ENCODE measurements at places on chromosomes 3 and 15.

DNA sequence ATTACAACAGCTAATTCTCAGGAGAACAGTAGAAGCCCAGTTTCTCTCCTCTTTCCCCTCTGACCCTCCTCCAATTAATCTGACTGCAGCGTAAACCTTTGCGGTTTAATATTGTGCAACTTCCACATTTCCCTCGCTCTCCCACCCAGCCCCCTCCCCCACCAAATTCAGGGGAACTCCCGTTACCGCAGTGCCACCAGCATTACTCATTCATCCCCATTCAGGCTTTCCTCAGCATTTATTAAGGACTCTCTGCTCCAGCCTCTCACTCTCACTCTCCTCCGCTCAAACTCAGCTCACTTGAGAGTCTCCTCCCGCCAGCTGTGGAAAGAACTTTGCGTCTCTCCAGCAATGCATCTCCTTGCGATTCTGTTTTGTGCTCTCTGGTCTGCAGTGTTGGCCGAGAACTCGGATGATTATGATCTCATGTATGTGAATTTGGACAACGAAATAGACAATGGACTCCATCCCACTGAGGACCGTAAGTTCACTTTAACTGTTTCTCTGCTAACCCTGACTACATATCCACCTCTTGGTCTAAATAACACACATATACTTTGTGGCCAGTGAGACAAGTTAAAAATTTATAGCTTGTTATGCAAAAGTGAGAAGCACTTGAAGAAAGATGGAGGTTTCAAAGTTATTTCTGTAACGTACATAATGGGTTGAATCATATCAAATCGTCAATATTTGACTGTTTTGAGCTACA is at the start of gene PTX3:
TSS of gene PTX3 (plus strand) at position 268 of the 709 bp plus-strand sequence. CDS start at position 352, 84 bp downstream.
- peak; percentile 11 for DNase-seq

DNA sequence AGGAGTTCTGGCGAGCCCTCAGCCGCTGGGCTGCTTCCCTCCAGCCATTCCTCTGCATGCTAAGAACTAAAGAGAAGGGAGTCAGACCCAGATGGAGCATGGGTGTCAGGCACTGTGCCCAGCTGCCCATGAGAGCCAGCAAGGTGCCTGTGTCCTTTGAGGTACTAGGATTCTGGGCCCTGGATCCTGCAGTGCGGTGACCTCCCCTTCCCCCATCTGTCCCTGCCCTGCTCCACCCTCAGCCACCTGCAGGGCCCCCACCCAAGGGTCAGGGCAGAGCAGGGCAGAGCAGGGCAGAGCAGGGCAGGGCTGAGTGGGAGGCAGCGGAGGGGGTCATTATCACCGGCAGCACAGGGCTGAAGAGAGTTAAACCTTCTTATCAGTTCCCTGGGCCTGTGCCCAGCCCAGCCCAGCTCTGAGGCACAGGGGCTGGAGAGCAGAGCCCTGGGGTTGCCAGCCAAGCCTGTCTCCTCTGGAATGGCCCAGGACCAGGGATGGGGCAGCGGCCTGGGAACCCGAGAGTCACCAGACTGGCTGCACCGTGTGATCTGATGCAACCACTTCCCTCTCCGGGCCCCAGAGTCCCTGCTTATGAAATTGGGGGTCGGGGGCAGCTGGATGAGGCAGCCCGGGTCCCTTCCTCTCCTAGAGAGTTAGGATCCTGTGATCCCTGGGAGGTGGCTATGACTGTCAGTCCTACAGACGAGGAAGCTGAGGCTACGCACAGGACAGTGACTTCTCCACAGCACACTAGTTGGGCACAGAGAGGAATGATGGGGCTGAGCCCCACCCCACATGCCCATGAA is 17.3 kb downstream of the ZDHHC19 start:
- peak; percentile 57 for DNase-seq

DNA sequence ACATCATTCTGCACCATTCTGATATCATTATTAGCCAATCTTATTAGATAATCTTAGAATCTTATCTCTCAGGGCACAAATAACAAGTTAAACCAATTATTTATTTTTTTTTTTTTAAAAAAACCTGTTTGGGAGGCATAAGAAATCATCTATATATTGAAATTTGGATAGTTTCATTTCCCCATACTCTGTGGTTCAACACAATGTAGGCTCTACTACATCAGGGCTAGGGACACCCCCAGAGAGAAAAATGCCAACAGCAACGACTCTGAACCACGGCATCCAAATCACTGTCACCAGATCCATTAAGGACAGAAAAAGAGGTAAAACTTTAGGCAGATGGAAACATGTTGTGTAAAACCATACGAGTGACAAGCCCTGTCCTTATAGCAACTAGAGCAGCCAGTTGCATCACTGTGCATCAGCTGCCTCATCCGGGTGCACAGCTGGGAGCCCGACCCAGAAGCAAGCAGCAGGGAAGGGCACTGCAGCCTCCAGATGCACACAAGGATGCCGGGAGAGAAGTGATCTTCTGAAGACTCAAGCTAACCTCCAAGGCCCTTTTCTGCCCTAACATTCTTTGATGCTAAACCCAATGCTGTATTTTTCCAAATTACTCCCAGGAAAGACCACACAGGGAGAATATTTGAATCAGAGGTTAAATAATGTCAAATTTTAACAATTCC is 381.1 kb downstream of the CTNNB1 start:
- DNase-seq = no peak

DNA sequence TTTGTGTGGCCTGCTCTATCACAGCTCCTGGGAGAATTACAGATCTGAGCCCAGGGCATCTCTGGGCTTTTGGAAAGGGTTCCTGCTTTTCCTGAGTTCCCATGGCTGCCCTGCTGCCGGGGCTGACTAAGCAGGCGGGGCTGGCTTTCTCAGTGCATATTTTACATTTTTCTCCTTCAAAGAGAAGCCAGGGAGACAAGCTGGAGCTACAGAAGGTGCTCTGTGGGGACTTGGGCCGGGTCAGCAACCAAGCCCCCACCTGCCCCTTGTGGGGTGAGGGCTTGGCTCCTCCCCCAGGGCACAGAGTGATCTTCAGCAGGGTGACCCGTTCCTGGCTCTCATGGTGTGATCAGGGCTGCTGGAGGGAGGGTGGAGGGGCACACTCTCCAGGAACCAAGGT is 17.4 kb downstream of the ABTB1 start:
- no peak for DNase-seq

DNA sequence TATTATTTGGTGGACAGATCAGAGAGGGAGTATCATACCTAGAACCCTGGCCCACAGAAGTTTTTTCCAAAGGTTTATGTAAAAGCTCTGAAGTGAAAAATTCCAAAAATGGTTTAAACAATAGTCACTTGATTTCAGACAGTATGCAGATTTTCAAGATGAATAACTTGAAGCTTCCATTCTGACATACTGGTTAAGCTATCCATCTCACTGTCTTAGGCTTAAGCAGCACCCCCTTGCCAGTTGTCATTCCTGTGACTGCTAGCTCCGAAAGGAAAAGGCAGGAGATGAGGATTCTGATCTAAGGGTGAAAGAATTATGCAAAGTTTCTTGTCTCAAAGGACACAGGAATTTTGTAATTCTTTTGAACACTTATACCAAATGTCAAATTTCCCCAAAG is 337.5 kb upstream of the THBS1 start:
- DNase-seq = no peak

DNA sequence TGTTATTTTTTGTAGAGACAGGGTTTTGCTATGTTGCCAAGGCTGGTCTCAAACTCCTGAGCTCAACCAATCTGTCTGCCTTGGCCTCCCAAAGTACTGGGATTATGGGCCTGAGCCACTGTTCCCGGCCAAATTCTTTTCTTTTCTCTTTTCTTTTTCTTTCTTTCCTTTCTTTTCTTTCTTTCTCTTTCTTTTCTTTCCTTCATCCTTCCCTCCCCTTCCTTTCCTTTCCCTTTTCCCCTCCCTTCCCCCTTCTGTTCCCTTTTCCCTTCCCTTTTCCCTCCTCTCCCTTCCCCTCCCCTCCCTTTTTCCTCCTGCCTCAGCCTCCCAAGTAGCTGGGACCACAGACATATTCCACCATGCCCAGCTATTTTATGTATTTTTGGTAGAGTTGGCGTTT is 3.1 kb upstream of the ARF4 start:
- no peak for DNase-seq

GRCh38 chr3:159301961-159302360 is 500.1 kb downstream of the MFSD1 start:
- DNase-seq = no peak

GRCh38 chr15:85652457-85652856 is 142.3 kb downstream of the KLHL25 start:
- DNase-seq = no peak

- no peak for DNase-seq
These were observed 44.0 kb downstream of the DCUN1D1 start for GRCh38 chr3:182936239-182936917.

- no peak for DNase-seq
These were observed 5.8 kb downstream of the ITGA11 start for GRCh38 chr15:68426116-68426515.

GRCh38 chr15:87227846-87228245 is 1028.7 kb downstream of the NTRK3 start:
- DNase-seq = no peak

DNA sequence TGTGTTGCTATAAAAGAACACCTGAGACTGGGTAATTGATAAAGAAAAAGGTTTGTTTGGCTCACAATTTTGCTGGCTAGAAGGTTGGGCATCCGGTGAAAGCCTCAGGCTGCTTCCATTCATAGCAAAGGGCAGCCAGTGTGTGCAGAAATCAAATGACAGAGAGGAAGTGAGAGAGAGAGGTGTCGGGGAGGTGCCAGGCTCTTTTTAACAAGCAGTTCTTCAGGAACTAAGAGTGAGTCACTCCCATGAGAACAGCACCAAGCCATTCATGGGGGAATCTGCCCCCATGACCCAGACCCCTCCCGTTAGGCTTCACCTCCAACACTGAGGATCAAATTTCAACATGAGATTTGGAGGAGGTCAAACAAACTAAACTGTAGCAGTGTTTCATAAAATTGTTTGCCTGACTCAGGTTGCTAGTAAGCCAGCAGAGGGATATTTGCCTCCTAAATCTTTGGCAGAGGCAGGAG is 4.5 kb upstream of the PARP15 start:
- DNase-seq = peak; percentile 45

- DNase-seq = no peak
These were observed at the start of gene CATSPER2 for GRCh38 chr15:43648649-43649429. Gene CATSPER2, minus strand, starts transcription at chr15:43648844. Its CDS starts 783 bp downstream, at chr15:43648061.

GRCh38 chr3:53989451-53989850 is 97.8 kb upstream of the SELENOK start:
- DNase-seq = no peak

DNA sequence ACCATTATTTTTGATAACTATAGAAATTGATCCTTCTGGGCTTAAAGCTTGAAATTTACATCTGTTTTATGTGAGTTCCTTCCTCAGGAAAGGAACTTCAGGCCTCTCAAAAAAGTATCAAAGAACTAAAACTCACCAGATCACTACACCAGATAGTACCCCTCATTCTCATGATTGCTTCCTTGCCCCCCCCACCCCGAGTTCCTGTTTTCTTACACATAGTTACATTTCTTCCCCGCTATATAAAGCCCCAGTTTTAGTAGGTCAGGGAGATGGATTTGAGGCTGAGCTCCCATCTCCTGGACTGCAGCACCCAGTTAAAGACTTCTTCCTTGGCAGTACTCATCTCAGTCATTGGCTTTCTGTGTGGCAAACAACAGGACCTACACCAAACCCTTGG is 80.3 kb upstream of the HRH1 start:
- DNase-seq = no peak

DNA sequence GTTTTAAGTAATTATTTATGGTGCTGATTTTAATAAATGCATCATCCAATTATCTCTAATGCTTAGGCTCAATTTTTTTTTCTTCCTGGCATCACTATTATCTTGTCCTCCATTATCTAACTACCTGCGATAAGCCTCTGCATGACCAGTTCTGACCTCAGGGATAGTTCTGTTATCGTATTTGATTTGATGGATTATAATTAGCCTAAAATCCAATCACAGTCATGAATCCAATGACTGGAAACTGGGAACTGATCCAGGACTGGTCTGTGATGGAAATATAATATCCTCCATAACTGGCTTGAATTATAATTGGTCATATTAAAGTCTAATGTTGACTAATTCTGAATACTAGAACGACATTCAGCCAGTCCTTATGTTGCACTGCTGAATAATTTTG is 1.1 kb downstream of the MYH15 start:
- DNase-seq = no peak

- DNase-seq = no peak
These were observed 31.9 kb upstream of the CFAP161 start for GRCh38 chr15:81101894-81102815.
